Osteocyte (in vitro differentiated cells): ENCODE measurements at places on chromosomes 1 and 21. TPM values are rescaled to one million over a fixed set of nuclear protein-coding genes. Genes with fewer than 3 reads are reported as not detected.
A peak's percentile ranks its signal among the peaks of the same experiment; 100 is the strongest.

GRCh38 chr1:7893529-7894180 lies 40.8 kb upstream of the UTS2 start:
- no peak for DNase-seq

GRCh38 chr1:86207323-86207722 lies 50.8 kb upstream of the COL24A1 start:
- no peak for DNase-seq

- DNase-seq: no peak
These were observed 519 bp downstream of the FNBP1L start for GRCh38 chr1:93448292-93448982.

Gene RASAL2
- total RNA-seq: 34.2 and 35.4 TPM in 2 replicates

DNA sequence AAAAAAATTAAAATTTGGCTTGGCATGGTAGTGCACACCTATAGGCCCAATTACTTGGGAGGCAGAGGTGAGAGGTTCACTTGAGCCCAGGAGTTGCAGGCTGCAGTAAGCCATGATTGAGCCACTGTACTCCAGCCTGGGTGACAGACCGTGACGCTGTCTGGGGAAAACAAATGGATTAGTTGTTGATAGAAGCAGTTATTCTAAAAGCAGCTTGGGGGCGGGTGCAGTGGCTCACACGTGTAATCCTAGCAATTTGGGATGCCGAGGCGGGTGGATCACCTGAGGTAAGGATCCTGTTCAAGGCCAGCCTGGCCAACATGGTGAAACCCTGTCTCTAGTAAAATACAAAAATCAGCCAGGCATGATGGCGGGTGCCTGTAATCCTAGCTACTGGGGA lies 40.3 kb downstream of the KIF1B start:
- DNase-seq: no peak

DNA sequence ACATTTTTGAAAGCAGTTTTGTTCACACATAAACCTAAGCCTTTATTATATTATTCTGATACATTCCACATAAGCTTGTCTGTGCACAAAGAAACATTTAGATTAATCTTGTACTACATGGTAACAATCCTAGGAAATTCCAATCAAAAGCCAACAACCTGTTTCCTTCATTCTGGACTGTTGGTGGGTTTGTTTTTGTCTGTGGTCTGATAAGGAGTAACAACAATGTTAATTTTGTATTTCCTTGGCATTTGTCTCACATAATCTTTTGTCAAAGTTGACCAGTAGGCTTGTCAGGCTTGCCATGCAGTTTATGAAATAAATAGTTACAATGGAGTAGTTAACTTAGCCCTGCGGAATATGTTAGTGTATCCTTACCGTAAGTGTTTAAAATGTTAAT lies 183.3 kb downstream of the DHRS3 start:
- DNase-seq: no peak

Gene TRIM17
- 1.3 and 1.8 TPM in 2 replicates for total RNA-seq

Gene FLG2
- not detected in 2 replicates for total RNA-seq

GRCh38 chr21:45179568-45180245 lies 105.3 kb downstream of the ADARB1 start:
- no peak for DNase-seq

- DNase-seq: no peak
These were observed 537.8 kb downstream of the SMYD3 start for GRCh38 chr1:245969283-245969682.

- DNase-seq: no peak
These were observed 6.5 kb upstream of the ZYG11A start for GRCh38 chr1:52836035-52836434.

Gene ZNF695
- total RNA-seq: 1.5 and 1.9 TPM in 2 replicates

DNA sequence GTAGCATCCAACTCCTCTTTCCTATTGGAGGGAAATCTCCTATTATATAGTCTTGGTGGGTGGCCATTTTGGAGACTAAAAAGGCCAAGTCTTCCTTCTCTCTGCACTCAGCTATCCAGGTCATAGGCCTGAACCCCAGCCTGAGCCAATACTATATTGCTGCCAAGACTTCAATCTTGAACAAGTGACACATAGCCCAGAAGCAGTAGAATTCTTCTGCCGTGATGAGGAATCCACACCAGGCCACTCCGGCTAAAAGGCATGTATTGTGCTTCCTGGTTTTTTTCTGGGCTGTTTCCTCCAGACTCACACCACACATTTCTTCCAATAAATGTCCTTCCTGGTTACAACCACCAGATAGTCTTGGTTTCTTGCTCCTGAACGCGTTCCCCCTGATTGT lies 43.0 kb downstream of the ATF3 start:
- no peak for DNase-seq

GRCh38 chr1:234477386-234478151 lies 1.4 kb downstream of the TARBP1 start:
- no peak for DNase-seq

DNA sequence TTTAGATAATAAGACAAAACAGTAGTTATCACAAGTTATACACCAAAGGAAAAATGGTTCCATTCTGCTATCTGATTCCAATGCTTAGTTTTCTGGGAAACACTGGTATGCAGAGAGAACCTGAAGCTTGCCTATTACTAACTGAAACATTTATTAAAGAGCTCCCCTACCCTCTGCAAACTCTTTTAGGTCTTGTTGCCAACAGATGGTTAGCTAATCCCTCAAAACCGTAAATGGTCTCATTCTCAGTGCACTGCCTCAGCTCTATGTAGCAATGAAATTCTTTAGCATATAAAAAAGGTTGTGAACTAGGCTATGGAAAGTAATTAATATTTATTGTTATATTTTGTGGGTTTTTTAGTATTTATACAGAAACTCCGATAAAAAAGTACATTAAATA lies 20.4 kb downstream of the C21orf91 start:
- no peak for DNase-seq

DNA sequence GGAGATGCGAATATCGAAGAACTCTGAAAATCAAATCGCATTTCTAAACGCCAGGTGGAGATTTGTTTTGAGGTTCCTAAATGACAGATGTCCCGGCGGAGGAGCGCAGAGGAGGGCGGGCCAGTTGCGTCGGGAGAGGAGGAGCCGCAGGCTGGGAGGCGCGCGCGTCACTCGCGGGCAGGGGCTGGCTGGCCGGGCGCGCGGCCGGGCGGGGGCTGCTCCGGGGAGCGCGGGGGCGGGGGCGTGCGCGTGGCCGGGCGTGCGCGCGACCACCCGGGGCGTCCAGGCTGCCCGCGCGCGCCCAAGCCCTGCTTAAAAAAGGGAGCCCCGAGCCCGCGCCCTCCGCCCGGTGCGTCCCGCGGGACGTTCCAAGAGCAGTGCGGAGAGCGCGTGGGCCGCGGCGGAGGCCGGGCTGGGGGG lies 47.3 kb downstream of the H3-3A start:
- DNase-seq: peak; percentile 93

DNA sequence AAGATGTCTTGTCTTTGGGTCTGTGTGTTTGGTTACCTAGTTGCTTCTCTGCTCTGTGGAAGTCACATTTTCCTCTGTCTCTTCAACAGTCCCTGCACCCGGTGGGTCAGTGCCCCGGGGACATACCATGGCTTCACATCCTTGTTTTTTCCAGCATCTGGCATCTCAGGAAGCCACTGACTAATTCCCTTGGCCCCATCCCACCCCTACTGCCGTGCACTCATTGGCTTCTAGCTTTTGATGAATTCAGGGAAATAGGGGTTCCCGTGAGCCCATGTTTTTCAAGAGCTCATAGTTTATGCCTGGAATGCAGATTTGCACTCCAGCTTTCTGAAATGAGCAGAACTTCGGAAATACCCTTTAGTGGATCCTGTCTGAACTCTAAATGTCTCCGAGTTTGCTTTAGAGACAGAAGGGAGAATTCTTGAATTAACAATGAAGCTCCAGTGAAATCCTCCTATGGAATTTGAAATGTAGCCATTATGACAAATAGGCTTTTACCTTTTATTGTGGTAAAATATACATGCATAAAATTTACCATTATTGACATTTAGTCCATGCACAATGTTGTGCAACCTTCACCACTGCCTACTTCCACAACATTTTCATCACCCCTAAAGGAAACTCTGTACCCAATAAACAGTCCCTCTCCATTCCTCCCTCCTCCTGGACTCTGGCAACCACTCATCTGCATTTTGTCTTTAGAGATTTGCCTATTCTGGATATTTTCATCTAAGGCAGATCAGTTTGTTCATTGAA lies 67.5 kb downstream of the CLIC6 start:
- DNase-seq: no peak

Gene C1orf105
- total RNA-seq: not detected in 2 replicates

GRCh38 chr1:39497585-39497984 lies 6.1 kb downstream of the BMP8A start:
- no peak for DNase-seq

Gene PPFIA4
- 0.63 and 1.4 TPM in 2 replicates for total RNA-seq

DNA sequence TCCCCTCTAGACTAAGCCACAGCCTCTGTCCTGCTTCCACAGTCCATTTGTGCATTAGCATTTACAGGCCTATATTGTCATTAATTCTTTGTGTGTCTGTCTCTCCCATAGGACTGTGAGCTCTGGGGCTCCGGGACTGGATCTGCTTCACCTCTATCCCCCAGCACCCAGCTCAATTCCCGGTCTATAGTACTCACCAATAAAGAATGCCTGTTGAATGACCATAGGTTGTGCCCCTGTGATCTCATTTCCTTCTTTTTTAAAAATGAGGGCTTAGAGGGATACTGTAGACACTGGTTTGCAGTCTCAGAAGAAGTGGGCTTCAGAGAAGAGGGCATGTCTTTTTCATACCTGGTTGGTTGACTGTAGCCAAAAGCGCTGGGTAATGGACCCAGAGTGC lies 8.8 kb upstream of the POU3F1 start:
- no peak for DNase-seq

DNA sequence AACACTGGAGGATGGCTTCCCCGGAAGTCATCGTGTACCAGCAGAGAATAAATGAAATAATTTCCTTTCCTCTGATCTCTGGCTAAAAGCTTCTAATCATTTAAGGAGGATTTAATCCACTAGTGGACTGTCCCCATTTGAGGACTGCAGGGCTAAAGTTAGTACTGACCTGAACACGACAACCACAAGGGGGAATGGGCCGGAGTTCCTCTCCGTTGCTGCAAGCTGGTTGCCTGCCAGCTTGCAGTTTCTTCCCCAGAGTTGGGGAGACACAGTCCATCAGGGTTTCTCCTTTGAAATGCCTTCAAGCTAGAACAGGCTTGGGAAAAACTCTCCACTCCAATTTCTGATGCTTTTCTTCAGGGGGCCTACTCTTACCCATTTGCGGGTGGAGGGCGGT lies 35.5 kb upstream of the NPL start:
- no peak for DNase-seq

Gene LCE3E
- not detected in 2 replicates for total RNA-seq

Gene RBM11
- not detected in 2 replicates for total RNA-seq

GRCh38 chr1:207463021-207463420 lies 8.9 kb downstream of the CR2 start:
- DNase-seq: no peak

Gene FALEC
- total RNA-seq: not detected in 2 replicates

DNA sequence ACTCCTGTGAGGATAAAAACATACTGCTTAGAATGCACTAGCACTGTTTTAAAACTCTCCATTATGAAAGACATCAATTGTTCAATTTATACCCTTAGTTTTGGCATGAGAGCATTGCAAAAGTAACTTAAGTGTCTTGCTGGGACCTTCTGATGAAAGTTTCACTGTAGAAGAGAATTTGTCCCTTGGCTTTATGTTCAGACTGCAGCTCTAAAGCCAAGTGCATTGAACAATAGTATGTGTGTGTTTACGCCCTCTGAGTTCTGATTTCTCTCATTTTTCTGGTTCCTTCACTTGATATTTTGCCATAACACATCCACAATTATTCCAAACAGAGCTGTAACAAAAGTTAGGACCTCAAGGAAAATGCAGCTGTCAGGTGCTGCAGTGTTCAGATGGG lies 474.6 kb downstream of the DISC1 start:
- DNase-seq: no peak

DNA sequence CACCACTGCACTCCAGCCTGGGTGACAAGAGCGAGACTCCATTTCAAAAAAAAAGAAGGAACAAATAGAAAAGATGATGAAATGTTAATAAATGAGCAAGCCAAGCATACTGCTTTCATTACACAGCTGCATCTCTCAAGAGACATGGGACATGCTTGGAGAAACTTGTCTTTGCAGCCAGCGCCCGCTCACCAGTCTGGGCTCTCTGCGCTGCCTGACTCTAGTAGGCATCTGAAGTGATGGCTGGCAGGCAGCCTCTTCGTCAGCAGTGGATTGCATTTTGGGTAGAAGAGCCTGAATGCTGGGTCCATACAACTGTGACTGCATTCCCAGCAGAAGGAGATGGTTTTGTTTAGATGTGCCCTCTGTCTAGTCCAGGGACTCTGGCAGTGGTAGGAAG lies 48.0 kb downstream of the IL6R start:
- DNase-seq: no peak

DNA sequence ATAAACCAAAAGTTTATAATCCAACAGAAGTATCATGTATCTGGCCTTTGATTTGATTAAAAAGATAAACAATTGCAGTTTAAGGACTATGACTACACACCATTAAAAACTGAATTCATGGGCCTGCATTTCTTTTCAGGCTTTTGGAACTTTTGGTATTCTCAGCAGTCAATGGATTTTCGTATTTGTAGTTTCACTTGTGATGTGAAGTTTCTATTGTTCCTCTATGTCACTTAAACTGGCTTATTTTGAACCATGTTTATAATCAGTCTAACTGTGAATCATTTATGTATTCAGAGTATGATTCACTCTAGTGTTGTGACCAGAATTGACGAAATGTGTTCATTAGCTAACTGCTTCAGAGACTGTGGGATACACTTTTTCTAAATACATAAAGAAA lies 132.9 kb downstream of the COQ8A start:
- DNase-seq: no peak

Gene ARHGEF16
- 3.2 and 4.3 TPM in 2 replicates for total RNA-seq

GRCh38 chr21:46110499-46111192 lies 12.7 kb downstream of the COL6A2 start:
- DNase-seq: peak; percentile 75
